ENCODE measurements at places on chromosomes 16 and 17.

- DNase-seq, result no peak
These were observed 117.4 kb downstream of the CLEC16A start for GRCh38 chr16:11061629-11062270.

GRCh38 chr17:6532441-6532885 is 23.9 kb downstream of the PITPNM3 start:
- no peak for DNase-seq

DNA sequence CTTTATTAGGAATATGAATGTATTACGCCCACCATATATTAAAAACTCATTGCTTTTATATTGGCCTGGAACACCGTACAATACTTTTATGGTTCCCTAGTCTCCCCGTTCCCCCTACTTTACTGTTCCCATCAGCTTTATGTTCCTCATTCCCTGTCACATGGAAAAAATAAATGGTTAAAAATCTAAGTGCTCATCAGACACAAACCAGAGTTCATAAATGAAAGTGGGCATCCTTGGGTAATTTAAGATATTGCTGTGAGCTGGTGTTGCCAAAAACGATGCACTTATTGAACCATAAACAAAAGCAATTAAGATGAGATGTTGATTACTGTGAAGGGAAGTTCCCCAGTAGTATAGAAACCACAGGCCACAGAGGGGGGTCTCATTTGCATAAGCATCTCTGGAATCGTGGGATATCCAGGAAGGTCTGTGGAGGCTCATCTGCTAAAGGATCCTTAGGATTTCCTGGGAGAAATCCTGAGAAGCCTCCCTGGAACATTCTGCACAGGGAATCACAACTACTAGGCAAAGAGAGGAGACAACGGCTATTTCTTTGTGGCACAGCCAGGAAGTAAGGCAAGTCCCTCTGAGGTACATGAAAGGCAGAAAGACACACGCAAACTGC is 591.4 kb upstream of the CDH11 start:
- DNase-seq, result no peak

DNA sequence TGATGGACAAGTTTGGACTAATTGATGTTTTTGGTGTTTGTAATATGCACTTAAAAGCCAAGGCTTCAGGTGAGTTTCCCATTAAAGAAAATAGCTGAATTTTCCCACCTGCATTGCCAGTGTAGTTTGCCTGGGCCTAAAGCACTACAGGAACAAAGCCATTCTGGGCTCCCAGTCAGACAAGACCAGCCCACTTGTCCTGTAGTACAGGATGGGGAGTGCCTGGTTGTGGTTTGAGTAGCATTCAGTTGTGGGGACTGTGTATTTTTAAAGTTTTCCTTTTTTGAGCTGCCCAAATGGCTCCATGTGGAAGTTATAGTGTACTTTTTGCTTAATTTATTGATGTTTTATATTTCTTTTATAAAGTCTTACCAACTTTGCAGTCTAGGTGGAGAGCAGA is 91.7 kb downstream of the TANGO6 start:
- DNase-seq, result no peak

DNA sequence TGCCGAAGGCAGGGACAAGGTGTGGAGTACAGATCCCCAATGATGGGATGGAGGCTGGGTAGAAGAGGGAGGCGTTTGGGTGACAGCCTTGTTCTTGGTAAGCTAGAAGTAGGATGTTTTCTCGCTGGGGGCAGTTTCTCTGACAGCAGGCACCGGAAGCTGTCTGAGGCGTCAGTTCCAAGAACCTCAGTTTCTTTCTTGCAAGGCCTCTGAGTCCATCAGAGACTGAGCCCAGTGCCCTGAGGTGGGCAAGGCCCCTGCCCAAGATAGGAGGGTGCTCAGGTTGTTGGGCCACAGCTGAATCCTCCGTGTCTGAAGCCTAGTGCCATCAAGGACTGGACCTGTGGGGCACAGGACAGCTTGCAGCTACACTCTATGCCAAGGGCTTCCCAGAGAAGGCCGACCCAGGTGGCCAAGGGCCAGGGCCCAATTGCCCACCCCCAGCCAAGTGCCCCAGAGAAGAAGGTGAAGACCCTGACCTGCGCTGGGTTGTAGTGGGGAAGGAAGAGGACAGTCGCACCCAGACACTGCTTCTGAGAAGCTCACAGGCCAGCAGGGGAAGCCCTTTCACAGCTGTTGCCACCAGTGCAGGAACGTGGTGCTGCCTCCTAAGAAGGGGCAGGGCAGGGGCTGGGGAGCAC is 13.1 kb downstream of the CYB5D2 start:
- DNase-seq, result no peak

DNA sequence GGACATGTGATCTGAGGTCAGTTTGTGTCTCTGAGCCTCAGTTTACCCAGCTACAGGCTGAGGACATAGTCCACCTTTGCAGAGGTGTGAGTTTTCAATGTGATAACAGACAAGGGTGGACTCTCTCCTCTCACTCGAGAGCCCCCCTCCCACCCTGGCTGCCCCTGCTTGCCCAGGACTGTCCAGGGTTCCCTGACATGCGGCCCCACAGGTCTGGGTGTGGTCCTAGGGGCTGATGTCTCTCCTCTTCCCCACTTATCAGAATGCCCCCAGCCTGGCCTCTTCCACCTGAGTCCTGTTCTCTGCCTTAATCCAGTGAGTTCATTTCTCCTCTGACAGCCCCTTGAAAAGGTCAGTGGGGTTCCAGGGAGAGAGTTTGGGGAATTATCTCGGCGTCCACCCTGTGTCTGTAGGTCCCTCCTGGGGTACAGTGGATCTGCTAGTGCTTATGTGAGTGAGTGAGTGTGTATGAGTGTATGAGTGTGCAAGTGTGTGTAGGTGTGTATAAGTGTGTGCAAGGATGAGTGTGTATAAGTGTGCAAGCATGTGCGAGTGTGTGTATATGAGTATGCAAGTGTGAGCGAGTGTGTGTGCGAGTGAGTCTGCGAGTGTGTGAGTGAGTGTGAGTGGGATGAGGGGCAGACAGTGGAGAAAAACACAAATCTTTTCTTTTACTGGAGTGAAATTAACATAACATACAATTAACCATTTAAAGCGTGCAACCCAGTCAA is 175.0 kb downstream of the IRF8 start:
- DNase-seq, result no peak

DNA sequence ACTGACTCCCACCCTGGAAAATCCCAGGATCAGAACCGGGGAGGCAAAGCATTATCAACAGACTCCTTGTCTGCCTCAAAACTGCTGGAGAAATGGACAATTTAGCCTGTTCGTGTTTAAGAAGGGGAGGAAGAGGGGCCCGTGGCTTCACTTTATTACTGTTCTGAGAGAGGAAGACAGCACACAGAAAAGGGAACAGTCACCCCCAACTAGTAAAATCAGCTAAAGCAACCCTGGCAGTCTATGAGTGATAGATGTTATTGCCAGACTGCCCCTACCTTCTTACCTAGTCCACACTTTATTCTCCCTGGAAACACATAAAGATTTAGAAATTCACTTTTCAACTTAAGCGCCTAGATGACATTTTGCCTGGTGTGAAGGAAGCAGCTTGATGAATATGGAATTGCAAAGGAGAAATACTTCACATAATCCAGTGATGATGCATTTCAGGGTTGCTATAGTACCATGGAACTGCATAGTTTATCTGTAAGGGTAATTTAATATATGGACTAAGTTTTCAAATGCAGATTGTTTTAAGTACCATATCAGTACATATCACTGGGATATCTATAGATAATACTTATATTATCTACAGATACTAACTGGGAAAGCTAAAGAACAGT is 36.9 kb upstream of the TRAP1 start:
- DNase-seq, result no peak

GRCh38 chr16:1450218-1450617 is 5.9 kb upstream of the CCDC154 start:
- DNase-seq, result no peak
